ENCODE measurements at places on chromosomes 16 and 17.

- DNase-seq: no peak
Measured at GRCh38 chr16:22054847-22055590, 37.3 kb upstream of the VWA3A start.

GRCh38 chr17:34999456-34999855 is 19.1 kb downstream of the LIG3 start:
- DNase-seq: no peak

DNA sequence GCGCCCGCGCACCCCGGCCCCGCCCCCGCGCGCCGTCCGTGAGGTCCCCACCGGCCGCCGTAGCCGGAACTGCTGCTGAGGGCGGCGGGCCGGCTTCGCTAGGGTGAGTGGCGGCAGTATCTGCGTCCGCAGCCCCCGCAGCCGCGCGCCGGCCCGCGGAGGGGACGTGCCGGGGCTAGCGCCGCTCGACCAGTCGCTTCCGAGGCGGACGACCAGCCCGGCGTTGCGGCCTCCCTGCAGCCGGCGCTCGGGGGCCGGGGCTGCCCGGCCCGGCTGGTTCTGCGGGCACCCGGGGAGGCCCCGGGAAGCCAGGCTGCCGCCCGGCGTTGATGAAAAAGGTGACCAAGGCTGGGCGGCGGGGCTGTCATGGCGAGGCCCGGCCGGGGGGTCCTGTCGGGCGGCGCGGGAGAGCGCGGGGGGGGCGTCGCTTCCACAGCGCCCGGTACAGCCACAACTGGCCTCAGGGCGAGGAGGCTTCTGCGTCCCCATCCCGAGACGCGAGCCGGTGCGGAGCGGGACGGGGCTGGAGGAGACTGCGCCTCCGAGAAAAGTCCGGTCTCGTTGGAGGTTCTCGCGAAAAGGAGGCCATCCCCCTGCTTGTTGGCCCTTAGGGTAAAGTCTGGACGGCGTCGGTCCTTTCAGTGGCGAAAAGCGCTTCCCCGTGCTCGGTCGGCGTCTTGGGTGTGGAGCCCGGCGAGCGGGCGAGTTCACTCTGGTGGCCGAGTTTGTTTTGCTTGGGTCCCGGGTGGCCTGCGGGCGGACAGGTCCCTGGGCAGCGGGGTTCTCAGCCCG is at the start of gene CRAMP1:
Gene CRAMP1, plus strand, starts transcription at position 41 of the 792 bp plus-strand sequence. CDS start 2,280 bp downstream, outside the sequence.
- no peak for DNase-seq

DNA sequence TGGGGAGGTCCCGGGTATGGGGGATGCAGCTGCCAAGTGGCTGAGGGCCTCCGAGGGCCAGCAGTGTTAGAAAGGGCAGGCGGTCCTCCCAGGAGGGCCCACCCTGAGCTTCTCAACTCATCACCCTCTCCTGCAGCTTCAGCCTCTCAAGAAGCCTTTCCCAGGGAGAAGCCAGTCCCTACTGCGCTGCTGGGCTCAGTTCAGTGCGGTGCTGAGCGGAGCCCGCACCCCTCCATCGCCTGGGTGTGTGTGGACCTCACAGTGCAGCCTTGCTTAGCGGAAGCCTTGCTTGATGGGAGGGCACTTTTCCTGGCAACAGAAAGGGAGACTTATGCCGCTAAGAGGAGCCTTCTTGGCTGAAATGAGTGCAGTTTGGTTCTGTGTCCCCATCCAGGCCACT is 3.5 kb upstream of the APRT start:
- no peak for DNase-seq

DNA sequence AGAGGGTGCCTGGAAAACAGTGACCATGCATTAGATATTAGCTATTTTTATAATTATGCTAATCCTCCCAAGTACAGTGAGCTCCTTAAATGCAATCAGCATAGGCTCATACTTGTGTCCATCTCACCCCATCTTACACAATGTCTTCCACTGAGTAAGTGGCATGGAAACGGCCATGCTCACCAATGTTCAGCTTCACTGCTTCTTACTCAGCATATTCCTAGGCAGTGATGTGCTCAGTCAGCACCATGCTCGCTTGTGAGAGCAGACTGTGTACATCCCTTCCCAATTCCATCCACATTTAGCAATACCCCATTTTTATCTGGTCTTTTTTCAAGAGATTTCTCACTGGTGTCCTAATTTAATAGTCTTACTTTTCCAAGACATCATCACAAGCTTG is 454.8 kb upstream of the SOX9 start:
- DNase-seq: no peak

- DNase-seq: no peak
Measured at GRCh38 chr17:8822401-8823035, 23.4 kb upstream of the MFSD6L start.

DNA sequence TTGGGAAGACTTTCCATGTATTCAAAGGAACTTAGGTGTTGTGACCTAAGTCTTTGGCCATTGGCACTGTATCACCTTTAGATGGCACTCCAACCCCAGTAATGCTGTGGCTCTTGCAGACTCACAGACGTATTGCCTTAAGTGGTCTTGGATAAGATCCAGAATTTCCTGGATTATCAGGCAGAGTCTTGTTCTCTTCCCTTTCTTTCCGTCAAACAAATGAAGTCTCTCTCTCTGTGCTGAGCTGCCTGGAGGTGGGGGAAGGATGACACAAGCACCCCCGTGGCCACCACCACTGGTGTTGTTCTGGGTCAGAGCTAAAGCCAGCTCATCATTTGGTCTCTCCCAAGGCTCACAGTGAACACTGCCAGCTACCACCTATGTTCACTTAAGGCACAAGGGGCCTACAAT is 789.9 kb upstream of the KIF2B start:
- no peak for DNase-seq

DNA sequence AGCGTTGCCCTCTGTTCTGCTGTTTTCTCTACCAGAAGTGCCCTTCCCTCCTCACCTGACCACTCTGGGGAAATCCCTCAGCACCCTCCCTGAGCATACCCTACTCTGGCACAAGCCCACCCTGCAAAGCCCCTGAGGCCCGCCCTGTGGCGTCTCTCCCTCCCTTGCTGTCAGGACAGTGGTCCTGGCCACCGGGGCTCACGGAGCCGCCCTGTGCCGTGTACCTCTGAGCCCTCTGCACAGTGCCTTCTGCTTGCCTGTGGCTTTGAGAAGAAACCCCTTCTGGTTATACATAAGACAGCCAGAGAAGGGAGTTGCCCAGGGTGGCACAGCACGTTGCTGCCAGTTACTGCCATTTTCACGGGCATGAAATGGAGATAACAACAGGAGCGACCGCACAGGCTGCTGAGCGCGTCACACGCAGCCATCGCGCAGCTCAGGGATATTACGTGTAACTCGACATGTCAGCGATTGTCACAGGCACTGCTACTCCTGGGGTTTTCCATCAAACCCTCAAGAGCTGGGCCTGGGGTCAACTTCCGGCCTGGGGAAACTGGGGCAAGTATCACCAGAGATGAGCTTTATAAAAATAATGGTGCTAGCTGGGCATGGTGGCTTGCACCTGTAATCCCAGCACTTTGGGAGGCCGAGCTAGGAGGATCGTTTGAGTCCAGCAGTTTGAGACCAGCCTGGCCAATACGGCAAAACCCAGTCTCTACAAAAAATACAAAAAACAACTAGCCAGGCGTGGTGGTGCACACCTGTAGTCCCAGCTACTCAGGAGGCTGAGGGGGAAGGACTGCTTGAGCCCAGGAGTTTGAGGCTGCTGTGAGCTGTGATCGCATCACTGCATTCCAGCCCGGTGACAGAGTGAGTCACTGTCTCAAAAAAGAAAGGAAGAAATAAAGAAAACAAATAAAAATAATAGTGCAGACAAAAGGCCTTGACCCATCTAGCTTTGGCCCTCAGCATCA is 14.8 kb downstream of the SCGB1C2 start:
- DNase-seq: no peak

DNA sequence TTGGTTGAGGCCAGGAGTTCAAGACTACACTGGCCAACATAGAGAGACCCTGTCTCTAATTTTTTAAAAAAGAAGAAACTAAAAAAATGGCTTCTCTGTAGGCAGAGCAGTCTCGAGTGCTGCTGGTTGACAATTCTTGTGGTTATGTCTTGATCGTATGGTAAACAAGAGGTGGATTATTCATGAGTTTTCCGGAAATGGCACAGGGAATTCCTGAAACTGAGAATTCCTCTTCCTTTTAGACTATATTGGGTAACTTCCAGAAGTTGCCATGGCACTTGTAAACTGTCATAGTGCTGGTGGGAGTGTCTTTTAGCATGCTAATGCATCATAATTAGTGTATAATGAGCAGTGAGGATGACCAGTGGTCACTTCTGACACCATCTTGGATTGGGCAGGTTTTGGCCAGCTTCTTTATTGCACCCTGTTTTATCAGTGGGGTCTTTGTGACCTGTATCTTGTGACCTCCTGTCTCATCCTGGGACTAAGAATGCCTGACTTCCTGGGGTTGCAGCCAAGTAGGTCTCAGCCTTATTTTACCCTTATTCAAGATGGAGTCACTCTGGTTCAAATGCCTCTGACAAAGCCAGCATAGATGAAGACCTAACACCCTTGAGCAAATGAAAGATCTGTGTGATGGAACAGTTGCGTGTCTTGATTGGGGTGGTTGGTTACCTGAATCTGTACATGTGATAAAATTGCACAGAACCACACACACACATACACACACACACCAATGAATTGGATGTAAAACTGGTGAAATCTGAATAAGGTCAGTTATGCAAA is 30.2 kb downstream of the BMERB1 start:
- DNase-seq: no peak

DNA sequence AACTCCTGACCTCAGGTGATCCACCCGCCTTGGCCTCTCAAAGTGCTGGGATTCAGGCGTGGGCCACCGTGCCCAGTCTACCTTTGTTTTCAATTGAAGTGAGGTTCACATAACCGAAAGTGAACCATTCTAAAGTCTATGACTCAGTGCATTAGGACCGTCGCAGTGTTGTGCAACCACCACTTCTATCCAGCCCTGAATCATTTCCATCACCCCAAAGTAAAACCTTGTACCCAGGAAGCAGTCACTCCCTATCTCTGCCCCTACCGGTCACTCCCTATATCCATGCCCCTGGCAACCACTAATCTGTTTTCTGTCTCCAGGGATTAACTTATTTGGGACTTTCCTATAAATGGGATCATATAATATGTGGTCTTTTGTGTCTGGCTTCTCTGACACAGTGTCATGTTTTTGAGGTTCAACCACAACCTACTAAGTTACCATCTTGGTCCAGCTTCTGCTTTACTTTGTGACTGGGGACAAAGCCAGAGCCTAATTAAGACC is 28.3 kb upstream of the CDC42EP4 start:
- DNase-seq: no peak

DNA sequence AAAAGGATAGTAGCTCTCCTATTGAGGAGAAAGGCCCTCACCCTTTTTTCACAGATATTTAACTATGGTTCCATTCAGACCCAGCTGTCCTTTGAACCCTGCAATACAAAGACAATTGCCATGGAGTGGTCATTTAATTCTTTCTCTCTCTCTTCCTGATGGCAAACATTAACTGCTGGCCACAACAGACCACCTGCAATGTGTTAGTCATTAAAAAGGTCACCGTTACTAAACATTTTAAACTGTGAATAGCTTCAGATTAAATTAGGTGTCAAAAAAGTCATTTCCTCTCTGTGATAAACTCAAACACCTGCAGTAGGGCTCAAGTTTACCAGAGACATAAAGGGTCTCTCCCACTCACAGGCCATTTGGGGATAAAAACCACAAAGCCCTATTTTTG is 697.2 kb downstream of the TOX3 start:
- no peak for DNase-seq

DNA sequence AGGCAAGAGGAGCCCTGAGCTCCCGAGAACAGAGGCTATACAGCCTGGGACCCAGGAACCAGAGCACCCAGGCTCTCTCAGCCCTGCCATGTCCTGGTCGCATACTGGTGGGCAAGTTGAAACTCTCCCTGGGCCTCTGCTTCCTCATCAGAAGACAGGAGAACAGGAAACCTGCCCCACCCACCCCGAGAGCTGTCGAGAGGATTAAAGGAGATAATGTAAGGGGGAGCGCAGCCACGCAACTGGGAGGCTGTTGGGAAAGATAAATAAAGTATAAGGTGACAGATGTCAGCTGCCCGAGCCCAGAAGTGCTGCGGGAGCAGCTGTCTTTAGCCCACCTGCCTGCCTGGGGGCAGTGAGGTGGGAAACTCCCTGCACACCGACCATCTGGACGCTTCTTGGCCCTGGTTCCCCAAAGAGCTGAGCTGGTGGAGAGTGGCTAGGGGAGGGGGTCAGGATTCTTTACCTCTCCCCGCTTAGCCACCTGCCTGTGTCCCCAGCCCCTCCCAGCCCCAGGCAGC is 6.8 kb downstream of the KIF19 start:
- DNase-seq: no peak

DNA sequence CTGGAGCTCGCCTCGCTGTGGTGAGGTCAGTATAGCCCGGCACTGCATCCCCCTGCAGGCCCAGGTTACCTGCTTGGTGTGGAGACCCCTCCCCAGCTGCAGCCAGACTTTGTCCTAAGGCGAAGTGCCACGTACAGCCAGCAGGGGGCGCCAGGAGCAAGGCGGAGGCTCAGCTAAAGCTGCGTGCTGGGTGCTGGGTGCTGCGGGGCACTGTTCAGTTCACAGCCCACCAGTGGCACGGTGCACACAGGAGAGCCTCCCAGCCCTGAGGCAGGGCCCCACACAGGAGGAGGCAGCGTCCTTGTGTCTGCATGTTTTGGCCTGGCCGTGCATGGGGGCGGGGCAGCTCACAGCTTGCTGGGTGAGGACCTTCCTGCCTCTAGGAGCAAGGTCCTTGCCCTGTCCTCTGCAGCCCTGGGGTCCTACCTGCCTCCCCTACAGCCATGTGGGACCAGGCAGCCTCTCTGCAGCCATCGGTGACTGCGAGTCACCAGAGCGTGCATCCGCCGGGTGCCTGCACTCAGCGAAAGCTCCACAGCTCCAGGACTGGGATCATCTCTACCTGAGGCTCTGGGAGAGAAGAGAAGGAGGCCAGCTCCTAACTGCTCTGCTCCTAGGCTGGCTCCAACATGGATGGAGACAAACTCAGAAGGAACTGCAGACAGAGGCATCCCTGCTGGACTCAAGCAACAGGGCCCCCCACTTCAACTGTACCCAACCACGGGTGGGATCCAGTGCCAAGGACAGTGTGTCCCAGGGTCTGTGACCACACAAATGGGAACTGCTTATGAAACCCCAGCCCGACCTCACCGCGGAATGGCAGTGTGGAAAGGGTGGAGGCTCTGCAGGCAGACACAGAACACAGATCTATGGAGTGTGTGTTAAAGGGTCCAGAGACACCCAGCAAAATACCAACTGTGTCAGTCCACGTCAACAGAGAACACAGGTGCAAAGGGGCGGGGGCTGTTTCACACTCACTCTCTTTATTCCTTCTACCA is 19.0 kb downstream of the SLC7A5 start:
- peak; percentile 56 for DNase-seq

- DNase-seq: no peak
Measured at GRCh38 chr16:81575834-81576233, 131.2 kb downstream of the CMIP start.
